HuH-7.5 (cell line): ENCODE measurements at places on chromosomes 11 and 22.

DNA sequence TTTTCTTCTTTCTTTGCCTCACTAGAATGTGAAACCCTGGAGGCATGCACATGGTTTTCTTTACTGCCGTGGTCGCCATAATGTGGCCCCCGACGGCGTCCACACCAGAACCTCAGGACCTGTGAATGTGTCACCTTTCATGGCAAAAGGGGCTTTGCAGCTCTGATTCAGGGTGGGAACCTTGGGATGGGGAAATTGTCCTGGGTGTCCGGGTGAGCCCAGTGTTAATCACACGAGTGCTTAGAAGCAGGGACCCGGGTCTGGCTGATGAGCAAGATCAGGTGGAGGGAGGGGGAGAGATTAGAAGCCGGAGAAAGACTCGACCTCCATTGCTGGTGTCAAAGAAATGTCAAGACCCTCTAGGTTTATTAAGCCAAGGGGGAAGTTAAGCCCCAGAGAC is 74.7 kb upstream of the SHISAL1 start:
- no peak for DNase-seq

GRCh38 chr11:86765878-86766277 is 34.5 kb upstream of the PRSS23 start:
- DNase-seq: no peak

- no peak for DNase-seq
Measured at GRCh38 chr22:34950489-34950888, 115.5 kb upstream of the ISX start.

DNA sequence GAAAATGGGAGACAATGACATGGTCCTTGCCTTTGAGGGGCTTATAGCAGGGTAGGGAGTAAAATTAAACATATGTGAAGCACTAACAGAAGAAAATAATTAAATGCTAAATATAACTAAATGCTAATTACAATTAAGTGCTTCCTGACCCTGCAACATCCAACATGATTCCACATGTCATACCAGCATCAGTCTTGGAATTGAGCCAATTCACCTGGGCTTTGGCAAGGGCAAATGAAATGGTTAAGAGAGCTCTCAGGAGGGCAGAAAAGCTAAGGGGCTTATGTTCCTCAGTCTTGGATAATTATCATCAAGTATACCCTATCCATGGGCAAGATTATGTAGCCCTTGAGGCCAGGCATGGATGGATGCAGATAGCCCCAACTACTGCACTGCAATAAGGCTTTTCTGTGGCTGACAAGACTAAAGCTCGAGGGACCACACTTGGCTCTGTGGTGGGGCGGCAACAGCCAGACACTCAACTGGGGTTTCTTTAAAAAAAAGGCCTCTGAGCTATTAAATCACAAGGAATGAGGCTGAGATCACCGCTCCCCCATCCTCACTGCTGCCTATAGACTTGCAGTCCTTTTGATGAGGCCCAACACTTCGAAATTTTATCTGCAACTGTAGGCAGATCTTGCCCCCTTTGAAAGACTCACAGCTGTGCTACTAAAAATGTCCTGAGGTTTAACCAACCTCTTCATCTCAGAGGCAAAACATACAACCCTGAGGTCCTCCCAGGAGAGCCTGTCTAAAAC is 39.0 kb downstream of the IL18BP start:
- no peak for DNase-seq

DNA sequence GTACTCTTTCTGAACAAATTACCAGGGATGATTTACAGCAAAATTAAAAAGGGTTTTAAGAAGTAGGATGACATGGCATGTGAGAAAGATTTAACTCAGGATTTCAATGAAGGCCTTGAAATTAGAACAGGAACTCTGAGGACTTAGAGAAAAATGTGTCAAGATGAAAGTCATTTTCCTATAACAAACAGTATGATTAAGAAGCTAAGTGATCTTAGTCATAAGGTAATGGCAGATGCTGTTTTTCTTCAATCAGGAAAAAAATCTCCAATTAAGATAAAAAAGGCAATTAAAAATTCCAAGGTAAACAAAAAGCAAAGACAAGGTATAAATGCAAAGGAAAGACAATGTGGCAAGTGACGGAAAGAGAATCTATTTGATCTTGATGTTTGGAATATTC is 73.5 kb downstream of the GAB2 start:
- DNase-seq: no peak

GRCh38 chr11:6734616-6735015 is 37.2 kb downstream of the OR2AG2 start:
- no peak for DNase-seq

DNA sequence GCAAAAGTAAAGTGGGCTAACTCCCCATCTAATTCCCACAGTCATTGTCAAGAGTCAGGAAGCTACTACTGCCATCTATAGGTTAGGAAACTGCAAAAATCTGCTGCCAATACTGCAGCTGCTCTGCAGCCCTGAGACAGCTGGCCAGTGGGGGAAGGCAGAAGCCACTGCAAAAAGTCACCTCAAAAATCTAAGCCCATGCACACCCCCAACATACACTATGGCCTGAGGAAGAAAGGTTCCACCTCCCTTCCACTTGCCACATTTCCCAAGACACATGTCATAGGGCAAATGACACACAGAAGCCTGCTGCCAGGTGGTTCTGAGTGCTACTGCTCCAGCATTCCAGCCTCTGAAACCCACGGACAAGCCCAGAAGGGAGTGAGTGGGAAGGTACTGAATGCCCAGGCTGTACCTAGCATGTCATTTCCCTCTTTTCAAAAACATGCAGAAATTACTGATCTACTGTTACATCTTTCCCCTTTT is 36.9 kb downstream of the DGCR2 start:
- peak; percentile 52 for DNase-seq

GRCh38 chr11:133934599-133935550 is 21.9 kb downstream of the IGSF9B start:
- no peak for DNase-seq

- DNase-seq: no peak
Measured at GRCh38 chr22:48417225-48418070, 1410.2 kb downstream of the BRD1 start.

DNA sequence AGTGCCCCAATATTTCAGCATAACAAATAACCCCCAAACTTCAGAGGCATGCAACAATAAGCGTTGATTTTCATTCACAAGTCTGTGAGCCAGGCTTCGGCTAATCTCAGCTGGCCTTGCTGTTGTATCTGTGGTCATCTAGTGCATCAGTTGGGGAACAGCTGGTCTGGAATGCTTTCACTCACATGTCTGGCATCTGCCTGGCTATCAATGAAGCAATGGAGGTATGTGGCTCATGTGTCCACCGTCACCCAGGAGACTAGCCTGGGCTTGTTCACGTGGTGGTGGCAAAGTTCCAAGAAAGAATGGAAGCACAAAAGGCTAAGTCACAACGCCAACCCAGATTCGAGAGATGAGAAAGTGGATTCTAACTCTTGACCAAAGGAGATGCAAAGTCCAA is 304.8 kb upstream of the ISX start:
- DNase-seq: no peak

DNA sequence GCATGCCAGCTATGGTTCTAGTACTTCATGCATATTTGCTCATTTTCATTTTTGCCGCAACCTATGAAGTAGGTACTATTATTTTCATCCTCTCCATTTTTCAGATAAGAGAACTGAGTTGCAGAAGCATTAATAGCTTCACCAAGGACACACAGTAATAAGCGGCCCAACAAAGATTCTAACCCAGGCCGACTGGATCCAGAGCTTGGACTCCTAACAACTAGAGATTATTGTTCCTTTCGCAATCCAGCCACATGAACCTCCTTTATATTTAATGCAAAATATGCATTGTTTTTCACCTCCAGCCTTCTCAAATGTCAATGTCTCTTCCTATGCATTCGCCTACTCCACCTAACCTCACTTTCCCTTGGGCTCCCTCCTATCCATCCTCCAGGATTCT is 148.3 kb downstream of the CCDC34 start:
- DNase-seq: no peak

GRCh38 chr11:78429660-78430059 is 12.0 kb upstream of the GAB2 start:
- DNase-seq: no peak

DNA sequence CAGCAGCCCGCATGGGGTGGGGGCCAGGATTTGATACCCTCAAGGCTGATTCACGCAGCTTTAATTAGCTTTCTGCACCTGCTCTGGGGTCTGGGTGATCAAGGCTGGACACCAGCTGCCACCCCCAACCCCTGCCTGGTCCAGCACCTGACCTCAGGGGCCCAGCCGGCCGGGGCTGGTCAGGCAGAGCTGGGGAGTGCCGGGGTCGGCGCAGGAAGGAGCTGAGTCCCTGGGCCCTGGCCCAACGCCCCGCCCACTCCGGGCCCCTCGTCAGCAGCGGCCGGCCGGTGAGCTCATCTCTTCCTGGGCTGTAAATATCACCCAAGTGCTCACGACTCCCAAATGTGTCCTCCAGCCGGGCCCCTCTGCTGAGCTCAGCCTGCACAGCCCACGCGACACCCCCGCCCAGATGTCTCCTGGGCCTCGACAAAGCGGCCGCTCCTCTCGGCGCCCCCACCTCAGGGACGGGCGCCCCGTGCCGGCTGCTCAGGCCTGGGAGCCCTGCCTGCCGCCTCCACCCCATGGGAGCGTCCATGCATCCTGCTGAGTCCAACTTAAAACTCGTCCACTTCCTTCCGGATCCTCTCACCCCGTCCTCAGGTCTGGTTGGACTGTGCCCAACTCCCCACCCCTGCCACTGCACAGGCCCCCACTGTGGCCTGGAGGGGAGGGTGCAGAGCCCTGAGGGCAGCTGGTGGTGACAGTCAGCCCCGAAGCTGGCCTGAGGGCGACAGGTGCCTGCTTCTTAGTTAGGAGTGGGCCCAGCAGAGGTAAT is 29.0 kb downstream of the RTN4R start:
- DNase-seq: no peak

DNA sequence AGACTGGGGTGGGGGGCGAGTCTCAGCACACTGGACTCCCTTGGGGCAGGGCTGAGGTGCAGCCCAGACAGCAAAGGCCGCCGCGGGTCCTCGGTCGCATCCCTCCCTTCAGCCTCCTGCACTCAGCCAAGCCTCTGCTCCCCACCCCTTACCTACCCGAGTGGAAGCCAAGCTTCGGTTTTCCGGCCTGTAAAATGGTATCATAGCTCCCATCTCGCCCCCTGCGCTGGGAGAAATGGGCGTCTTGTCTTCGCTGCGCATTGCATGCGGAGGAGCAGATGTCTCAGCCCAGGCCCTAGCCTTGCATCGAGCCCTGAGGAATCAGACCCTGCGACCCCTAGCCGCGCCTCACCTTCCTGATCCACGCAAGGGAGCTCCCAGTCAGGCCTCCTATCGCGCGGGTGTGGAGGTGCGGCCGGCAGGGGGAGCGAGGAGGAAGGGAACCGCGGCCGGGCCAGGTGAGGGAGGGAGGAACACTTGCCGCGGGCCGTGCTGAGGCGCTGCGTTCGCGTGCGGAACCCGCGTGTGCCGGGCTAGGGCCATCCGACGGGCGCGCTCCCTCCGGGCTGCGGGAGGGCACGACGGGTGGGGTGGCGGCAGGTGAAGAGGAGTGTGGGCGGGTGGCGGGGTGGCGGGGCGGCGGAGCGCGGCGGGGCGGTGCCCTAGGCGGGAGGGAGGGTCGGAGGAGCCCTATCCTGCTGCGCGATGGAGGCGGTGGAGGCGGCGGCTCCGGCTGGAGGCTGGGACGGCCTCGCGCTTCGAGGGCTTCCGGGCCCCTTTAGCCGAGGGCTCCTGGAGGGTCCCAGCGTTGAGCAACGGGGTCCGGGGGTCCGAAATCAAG is 4.1 kb upstream of the TBX1 start:
- peak; percentile 97 for DNase-seq

GRCh38 chr11:75689863-75690609 is 21.2 kb upstream of the MAP6 start:
- DNase-seq: no peak

DNA sequence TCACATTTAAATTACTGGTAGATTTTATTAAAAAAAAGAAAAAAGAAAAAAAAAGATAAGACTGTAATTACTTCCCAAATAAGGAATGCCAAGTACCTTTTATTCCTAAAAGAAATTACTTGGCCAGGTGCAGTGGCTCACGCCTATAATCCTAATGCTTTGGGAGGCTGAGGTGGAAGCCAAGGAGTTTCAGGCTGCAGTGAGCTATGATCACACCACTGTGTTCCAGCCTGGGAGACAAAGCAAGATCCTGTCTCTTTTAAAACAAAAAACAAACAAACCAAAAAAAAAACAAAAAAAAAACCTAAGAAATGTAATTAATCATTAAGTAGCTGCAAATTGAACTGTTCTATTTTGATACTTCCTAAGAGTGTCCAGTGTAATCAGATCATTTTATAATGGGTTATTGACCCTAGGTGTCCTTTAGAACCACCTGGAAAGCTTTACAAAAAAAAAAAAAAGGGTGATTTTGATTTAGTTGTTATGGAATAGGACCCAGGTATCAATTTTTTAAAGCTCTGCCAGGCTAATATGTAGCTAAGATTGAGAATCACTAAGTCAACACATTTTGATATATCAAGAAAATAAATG is 10.8 kb downstream of the LIN7C start:
- DNase-seq: no peak

- DNase-seq: no peak
Measured at GRCh38 chr11:14184028-14184940, 174.7 kb downstream of the RRAS2 start.

DNA sequence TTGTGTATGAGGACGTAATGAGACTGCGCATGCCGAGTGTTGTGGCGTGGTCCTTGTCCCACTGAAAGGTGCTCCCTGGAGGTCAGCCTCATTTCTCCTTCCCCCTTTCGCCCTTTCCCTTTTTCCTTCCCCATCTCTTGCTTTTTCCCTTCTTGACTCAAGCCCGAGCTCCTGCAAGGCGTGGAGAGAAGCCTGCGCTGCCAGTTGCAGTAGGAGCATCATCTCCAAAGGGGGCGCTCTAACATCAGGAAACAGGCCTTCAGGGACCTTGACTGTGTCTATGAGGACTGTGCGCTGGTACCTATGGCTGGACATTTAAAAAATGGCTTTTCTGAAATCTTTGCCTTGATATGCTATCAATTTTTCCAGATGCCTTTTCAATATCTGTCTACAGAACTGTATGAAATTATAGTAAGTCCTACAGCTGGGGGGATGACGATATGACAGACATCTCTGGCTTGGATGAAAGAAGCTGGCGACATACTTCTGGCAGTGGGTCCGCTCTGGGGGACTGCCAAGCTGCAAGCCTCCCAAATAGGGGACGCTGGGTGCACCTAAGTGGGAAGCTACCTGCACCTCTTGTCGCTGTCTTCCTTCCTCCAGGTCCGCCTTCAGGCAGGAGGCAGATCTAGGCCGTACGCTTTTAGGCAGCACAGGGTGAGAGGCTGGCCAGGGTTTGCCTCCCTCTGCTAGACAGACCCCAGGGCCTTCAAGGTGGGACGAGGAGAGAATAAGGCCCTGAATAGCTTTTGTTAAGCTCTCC is 96.5 kb downstream of the NXPE2 start:
- DNase-seq: peak; percentile 20
